ENCODE measurements at places on chromosomes 7 and 10.

GRCh38 chr7:138962561-138963270, 18.5 kb downstream of the KIAA1549 start:
- no peak for DNase-seq

- DNase-seq: no peak
Observed at GRCh38 chr7:131538813-131539179, 17.6 kb downstream of the PODXL start.

GRCh38 chr7:8040768-8041369, 72.3 kb downstream of the GLCCI1 start:
- DNase-seq: no peak

DNA sequence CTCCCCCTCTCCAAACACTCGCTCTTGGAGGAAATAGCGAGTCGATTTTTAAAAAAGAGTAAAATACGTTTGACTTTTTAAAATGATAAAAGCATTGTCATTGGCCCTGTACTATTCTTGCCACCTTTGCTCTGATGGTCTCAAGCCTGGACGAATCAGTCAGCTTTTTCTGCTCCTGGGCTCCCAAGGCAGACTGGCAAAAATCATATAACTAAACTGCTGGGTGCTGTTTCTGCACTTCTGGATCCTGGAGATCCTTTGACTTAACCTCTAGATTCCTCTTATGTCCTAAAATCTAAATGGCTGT, 1.8 kb downstream of the TPST1 start:
- no peak for DNase-seq
